Hair follicle dermal papilla cell (primary cell): ENCODE measurements at places on chromosomes 5 and 9. TPM values are rescaled to one million over a fixed set of nuclear protein-coding genes. Genes with fewer than 3 reads are reported as not detected.

IL33 gene
- total RNA-seq: 0.12 TPM in 1 of 2 replicates, not detected in the other

IL3 gene
- not detected in 2 replicates for total RNA-seq

ADGRV1 gene
- total RNA-seq: under 0.01 and 0.24 TPM in 2 replicates

ANKRD20A1 gene
- total RNA-seq: not detected in 2 replicates

IDNK gene
- total RNA-seq: 2.6 and 3.8 TPM in 2 replicates

PDE6A gene
- total RNA-seq: not detected in 2 replicates

ASB6 gene
- 27.3 and 28.1 TPM in 2 replicates for total RNA-seq

FOXI1 gene
- total RNA-seq: not detected in 2 replicates

SOHLH1 gene
- total RNA-seq: not detected in 2 replicates

OBP2B gene
- total RNA-seq: not detected in 2 replicates

VDAC1 gene
- 201 and 205 TPM in 2 replicates for total RNA-seq

ADAMTSL1 gene
- total RNA-seq: 75.3 and 123 TPM in 2 replicates

SOWAHA gene
- total RNA-seq: under 0.01 TPM in 1 of 2 replicates, not detected in the other

CDHR2 gene
- total RNA-seq: not detected in 2 replicates
